ENCODE measurements at places on chromosomes 6 and 20. TPM values are rescaled to one million over a fixed set of nuclear protein-coding genes. Genes with fewer than 3 reads are reported as not detected.

The CEP43 gene
- total RNA-seq = 22.9 TPM

The BHLHE23 gene
- total RNA-seq = not detected

The SSTR4 gene
- not detected for total RNA-seq

The GABRR2 gene
- not detected for total RNA-seq
